ENCODE measurements at places on chromosomes 1 and 21. TPM values are rescaled to one million over a fixed set of nuclear protein-coding genes. Genes with fewer than 3 reads are reported as not detected.

Gene FLG2
- total RNA-seq = not detected

Gene LDLRAD1
- not detected for total RNA-seq

Gene DPT
- not detected for total RNA-seq

Gene CNN3
- 10.0 TPM for total RNA-seq

DNA sequence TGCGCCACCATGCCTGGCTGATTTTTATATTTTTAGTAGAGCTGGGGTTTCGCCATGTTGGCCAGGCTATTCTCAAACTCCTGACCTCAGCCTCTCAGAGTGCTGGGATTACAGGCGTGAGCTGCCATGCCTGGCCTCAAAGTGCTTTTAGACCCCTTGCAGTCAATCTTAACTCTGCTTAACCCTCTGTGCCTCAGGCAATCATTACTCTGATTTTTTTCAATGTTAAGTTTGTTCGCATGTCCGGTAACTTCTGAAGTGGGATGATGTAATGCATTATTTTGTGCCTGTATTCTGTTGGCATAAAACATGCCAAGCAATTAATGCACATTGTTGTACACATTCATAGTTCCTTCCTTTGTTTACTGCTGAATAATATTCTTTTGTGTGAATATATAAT is 18.6 kb downstream of the SMG7 start:
- no peak for DNase-seq
- H3K27ac ChIP-seq = no peak overlapping the region
- peaks cover 48% of the 10 kb centered on the region for H3K4me1 ChIP-seq
- H3K36me3 ChIP-seq = peaks cover 6% of the 10 kb centered on the region
- H3K4me3 ChIP-seq = no peak overlapping the region
- no peaks in the 10 kb centered on the region for H3K27me3 ChIP-seq

GRCh38 chr1:164803366-164803765 is 244.4 kb downstream of the PBX1 start:
- H3K27me3 ChIP-seq = no peaks in the 10 kb centered on the region
- DNase-seq = no peak
- no peaks in the 10 kb centered on the region for H3K4me1 ChIP-seq
- H3K27ac ChIP-seq = no peak overlapping the region

- H3K4me3 ChIP-seq = no peak overlapping the region
- peaks cover 46% of the 10 kb centered on the region for H3K4me1 ChIP-seq
- DNase-seq = peak; percentile 21
- no peaks in the 10 kb centered on the region for H3K36me3 ChIP-seq
- H3K27ac ChIP-seq = no peak overlapping the region
These were observed 59.4 kb downstream of the CDC7 start for GRCh38 chr1:91559838-91560565.

DNA sequence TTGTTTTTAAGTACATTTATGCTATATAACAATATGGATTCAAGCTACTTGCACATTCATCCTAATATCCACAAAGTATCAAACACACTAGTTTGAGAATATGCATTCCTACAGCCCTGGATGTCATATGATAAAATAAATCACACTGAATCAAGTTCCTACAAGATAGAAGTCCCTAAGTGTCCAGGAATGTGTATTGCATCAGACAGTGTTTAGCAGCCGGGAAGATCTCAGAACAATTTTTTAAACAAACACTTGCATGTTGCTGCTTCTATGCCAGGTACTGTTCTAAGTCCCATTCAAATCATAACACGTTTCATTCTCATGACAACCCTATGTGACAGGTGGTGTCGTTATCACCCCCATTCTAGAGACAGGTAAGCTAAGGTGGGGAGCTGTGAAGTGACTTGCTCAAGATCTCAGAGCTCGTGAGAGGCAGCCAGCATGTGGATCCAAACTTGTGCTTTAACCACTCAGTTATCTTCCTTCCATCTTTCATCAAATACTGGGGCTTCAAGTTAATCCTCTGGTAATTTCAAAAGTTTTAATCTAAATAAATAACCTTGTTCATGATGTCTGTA is 68.3 kb upstream of the KIF26B start:
- H3K27me3 ChIP-seq = no peaks in the 10 kb centered on the region
- no peaks in the 10 kb centered on the region for H3K36me3 ChIP-seq
- H3K27ac ChIP-seq = no peak overlapping the region

- H3K4me1 ChIP-seq = peaks cover 42% of the 10 kb centered on the region
- H3K36me3 ChIP-seq = peaks cover 9% of the 10 kb centered on the region
- no peak overlapping the region for H3K27ac ChIP-seq
- no peak overlapping the region for H3K4me3 ChIP-seq
- no peaks in the 10 kb centered on the region for H3K27me3 ChIP-seq
- DNase-seq = peak; percentile 69
These were observed 25.0 kb downstream of the RLF start for GRCh38 chr1:40185951-40186864.

GRCh38 chr1:179601093-179601492 is 9.5 kb downstream of the TDRD5 start:
- no peak for DNase-seq
- no peak overlapping the region for H3K27ac ChIP-seq
- no peak overlapping the region for H3K4me3 ChIP-seq
- H3K36me3 ChIP-seq = no peaks in the 10 kb centered on the region
